Thoracic aorta (tissue), 2 donors: ENCODE measurements at places on chromosomes 6 and 20.

- no peak for DNase-seq
These were observed 683 bp upstream of the C20orf204 start for GRCh38 chr20:64035066-64035932.

GRCh38 chr6:33745548-33745947 is 1.2 kb downstream of the IP6K3 start:
- no peak for DNase-seq

DNA sequence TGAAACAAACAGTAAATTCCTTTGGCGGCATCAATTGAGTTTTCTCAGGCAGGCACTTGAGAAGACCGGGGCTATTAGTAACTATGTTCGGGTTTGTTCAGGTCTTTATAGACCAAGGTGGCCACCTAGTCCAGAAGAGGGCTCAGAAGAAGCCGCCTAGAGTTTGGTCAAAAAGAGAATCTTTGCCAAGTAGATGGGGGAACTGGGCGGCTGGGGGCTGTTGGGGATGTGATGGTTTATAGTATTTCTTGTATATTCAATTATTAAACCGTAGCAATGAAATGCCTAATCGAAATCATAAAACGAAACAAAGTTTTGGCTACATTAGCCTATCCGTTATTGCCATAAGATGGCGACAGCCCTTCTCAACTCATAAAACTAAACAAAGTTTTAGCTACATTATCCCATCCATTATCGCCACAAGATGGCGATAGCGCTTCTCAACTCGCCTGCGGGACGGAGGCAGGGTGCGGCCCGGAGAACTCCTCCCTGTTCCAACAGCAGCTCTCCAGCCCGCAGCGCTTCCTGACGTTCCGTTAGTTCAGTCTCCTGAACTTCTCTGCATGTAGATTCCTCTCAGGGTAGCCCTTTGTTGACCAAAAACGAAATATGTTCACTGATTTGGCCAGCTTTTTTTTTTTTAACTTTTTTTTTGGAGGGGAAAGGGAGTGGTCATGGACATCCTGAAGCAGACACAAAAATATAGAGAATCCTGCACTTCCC is 120.5 kb upstream of the PRSS16 start:
- DNase-seq = peak; percentile 52

GRCh38 chr6:10259671-10260070 is 155.2 kb downstream of the TFAP2A start:
- no peak for DNase-seq

- DNase-seq = no peak
These were observed 208.4 kb downstream of the ANKRD60 start for GRCh38 chr20:58019850-58020625.

- no peak for DNase-seq
These were observed 2.2 kb downstream of the TFAP2A start for GRCh38 chr6:10412461-10413261.

DNA sequence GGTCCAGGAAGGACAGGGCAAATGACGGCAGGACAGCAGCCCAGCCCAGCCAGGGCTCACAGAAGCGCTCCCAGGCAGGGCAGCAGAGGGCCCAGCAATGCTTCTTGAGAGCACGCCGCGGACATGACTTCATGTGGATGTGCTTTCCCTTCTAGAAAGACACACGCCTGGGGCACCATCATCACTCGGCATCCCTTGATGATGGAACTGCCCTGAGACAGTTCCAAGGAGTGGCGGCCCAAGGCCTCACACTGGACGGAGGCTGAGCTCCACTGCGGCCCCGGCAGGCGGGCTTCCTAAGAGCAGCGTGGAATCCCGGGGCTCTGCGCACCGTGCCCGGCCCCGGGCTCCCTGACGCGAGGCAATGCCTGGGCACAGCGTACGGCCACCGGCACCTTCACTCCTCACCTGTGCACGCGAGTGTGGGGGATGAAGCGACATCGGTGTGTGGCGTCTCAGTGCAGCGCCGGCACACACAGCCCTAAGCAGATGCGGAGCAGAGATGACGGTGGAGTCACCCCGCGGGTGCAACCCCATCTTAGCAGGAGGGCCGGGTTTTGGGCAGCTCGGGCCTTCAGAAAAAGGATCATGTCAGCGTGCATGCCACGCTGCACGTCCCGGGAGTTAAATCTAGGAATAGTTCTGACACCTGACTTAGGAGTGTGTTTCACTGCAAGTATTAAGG is 86.6 kb downstream of the THBS2 start:
- DNase-seq = no peak

GRCh38 chr6:34243901-34244884 is 4.6 kb downstream of the SMIM29 start:
- peak; percentile 85 for DNase-seq

- DNase-seq = no peak
These were observed 12.7 kb downstream of the STX11 start for GRCh38 chr6:144162977-144163376.

GRCh38 chr6:12150812-12151432 is 138.8 kb downstream of the HIVEP1 start:
- DNase-seq = no peak

DNA sequence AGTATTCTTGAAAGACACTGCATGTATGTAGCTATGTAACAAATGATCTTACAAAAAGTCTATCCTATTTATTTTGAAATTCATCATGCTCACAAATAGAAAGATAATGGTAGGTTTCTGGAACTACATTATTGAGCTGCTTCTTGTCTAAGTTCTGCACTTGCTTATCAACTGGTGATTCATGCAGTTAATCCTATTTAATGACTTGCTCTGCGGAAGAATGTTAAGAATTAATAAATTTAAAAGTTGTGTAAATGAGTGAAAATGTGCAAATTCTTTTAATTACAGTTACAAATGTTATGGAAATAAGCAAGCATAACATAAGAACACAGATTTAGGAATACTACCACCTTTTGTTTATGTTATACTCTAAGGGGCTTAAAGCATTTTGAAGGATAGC is 67.1 kb upstream of the MCM9 start:
- DNase-seq = no peak

- DNase-seq = no peak
These were observed 36.9 kb upstream of the SYNCRIP start for GRCh38 chr6:85679445-85680123.

DNA sequence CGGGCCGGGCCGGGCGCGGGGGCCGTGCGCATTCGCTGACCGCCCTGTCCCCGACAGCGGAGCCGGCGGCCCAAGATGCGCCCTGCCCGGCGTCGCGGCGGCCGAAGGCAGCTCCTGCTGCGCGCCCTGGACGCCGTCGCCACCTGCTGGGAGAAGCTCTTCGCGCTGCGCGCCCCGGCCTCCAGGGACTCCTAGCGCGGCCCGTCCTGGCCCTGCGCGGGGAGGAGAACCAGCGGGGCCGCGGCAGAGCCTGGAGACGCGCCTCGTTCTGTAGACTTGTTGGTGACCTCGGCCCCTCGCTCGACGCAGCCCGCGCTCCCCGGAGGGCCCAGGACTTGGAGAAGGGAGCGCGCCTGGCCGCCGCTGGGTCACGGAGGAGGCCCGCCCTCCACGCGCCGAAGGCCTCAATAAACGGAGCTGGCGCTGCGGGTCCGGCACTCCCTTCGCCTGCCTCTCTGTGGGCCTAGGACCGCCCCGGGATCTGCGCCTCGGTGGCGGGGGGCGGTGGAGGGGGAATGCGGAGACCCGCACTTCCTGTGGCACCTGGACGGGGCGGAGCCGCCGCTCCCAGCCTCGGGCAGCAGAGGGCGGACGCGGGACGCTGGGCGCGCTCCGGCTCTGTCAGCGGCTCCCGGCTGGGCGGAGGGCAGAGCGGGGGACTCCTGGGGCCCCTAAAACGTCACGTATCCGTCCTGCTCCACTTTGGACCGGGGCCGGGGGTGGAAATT is 2.7 kb downstream of the C20orf204 start:
- no peak for DNase-seq

GRCh38 chr6:20877008-20877937 is 343.0 kb downstream of the CDKAL1 start:
- DNase-seq = peak; percentile 25

GRCh38 chr6:74632196-74632875 is 573.5 kb downstream of the COL12A1 start:
- DNase-seq = no peak

- no peak for DNase-seq
These were observed 267.8 kb downstream of the PTPRK start for GRCh38 chr6:128252341-128253176.

- no peak for DNase-seq
These were observed 300.7 kb downstream of the TENT5A start for GRCh38 chr6:81451787-81452186.

GRCh38 chr20:40189621-40190020 is 499.4 kb downstream of the MAFB start:
- no peak for DNase-seq

- no peak for DNase-seq
These were observed 36.0 kb upstream of the SCRT2 start for GRCh38 chr20:711576-711975.

GRCh38 chr6:117346142-117346930 is 79.4 kb downstream of the ROS1 start:
- DNase-seq = no peak

DNA sequence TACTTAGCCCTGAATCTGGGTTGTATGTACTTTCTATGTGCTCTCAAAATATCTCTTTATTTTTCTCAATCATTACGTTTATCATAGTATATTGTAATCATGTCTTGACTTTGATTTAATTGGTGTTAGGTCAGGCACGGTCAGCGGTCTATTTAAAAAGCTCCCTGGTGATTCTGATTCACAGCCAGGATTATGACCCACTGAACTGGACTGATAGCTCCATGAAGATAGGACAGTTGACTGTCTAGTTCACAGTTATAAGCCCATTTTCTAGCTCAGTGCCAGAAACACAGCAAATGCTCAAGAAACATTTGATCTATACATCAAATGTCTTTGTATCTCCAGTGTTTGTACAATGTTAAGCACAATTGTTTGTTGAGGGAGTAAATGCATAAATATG is 111.5 kb upstream of the CCN2 start:
- DNase-seq = no peak

- peak; percentile 80 for DNase-seq
These were observed 13.6 kb upstream of the CHD6 start for GRCh38 chr20:41631826-41632225.

DNA sequence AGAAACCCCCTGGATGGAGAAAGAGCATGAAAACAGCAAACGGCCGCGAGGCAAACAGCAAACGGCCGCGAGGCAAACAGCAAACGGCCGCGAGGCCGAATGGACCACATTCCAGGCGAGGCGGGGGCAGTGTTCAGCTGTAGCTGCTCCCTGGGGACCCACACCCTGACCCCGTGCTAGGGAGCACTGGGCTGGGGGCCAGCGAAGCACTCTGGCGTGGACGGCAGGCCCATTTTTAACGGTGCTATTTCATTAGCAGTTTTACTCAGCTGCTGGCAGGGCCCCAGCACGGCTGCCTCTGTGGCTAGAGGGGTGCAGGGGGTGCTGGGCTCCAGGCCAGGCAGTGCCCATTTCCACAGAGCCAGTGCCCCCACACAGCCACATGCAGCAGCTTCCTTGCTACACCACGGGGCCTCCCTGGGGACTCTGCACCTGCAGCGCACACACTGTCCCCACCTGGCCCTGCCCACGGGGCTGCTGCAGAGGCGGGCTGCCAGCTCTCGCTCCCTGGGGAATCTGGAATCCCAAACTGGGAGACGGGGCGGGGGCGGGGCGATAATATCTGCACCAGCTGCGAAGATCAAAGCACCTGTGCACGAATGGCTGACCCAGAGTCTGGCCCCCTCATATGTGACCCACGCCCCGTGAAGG is 35.6 kb upstream of the SLCO4A1 start:
- no peak for DNase-seq

DNA sequence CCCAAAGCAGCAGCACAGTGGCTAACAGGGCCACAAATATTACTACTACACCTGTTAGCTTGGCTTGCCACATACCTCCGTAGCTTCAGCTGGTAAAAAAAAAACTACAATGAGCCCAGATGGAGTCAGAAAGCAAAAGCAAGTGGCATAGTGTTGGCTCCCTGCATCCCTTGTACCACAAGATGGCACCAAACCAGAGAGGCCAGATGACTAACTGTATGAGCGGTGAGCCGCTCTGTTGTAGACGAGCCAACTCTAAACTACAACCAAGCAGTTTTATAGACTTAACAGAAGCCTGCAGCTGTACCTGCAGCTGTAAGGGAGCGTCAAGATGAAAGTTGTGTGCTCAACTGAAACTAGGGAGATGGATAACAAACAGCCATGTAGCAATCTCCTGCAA is 84.5 kb upstream of the MCHR2 start:
- DNase-seq = no peak

DNA sequence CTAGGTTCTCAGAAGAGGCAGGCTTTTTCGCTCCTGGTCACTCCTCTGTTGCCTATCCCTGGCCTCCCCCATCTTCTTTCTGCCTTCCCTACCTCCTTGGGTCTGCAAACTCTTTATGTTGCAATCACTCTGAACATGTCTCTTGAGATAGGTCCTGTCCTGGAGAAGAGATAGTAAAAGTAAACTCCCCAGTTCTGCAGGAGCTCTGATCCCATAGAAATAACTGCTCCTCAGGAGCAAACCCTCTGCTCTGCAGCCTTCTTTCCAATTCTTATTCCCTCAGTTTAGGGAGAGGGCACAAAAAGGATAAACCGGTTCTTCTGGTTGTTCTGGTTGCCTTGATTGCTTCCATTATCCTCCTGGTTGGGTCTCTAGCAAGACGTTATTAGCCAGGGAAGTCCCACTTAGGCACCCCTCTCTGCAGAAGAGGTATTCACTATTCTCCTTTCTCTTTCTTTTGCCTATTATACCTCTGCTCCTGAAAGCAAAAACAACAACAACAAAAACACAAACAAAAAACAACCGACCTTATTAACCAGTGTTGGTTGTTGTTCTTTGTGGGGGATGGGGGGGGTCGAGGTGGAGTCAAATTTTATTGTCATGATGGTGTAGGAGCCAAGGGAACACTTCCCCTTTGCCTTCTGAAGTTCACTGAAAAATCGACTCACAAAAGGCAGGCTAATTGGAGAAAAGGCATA is 973 bp downstream of the TRIM38 start:
- DNase-seq = no peak
